Naive thymus-derived CD4-positive, alpha-beta T cell (primary cell): ENCODE measurements at places on chromosomes 11 and 22. TPM values are rescaled to one million over a fixed set of nuclear protein-coding genes. Genes with fewer than 3 reads are reported as not detected.

- H3K36me3 ChIP-seq = no peaks in the 10 kb centered on the region
- no peaks in the 10 kb centered on the region for H3K27me3 ChIP-seq
- DNase-seq = no peak
- H3K4me1 ChIP-seq = peaks cover 7% of the 10 kb centered on the region
- no peak overlapping the region for H3K27ac ChIP-seq
Measured at GRCh38 chr11:86192519-86193257, 51.9 kb upstream of the EED start.

DNA sequence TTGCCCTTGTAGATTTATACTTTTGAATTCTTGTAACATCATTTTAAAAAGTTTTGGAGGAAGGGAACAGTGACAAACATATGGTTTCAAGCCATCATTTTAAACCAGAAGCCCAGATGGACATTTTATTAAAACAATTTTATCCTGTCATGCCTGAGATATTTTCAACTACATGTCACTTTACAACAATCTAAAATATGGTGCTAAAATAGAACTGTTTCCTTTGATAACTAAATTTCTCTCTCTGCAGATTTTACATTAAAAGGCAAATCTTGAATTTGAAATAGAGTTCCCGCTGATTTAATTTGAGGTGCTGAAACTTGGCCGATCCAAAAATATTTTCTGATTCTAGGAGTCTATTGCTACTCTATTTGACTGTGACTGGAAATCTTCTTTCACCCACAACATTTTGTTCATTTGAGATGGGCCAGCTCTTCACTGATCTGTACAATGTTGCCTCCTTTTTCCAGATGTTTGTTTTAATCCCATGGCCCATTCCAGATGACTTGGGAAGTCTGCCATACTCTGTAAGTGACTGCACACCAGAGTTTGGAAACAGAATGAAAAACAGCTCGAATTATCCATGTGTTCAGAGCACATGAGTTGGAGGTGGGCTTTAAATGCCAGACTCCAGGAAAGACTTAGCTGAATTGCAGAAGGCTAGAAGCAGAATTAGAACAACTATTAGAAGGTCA lies 402.5 kb downstream of the TMEM135 start:
- no peak for DNase-seq
- no peaks in the 10 kb centered on the region for H3K27me3 ChIP-seq
- H3K4me3 ChIP-seq = no peak overlapping the region

- no peaks in the 10 kb centered on the region for H3K27me3 ChIP-seq
- DNase-seq = peak; percentile 21
- no peak overlapping the region for H3K27ac ChIP-seq
- H3K36me3 ChIP-seq = no peaks in the 10 kb centered on the region
- H3K4me1 ChIP-seq = no peaks in the 10 kb centered on the region
Measured at GRCh38 chr11:22703040-22703439, 36.6 kb downstream of the GAS2 start.

GRCh38 chr11:125140233-125140632 lies 24.3 kb upstream of the PKNOX2 start:
- no peaks in the 10 kb centered on the region for H3K27me3 ChIP-seq
- H3K4me3 ChIP-seq = no peak overlapping the region
- H3K27ac ChIP-seq = no peak overlapping the region
- DNase-seq = no peak
- H3K36me3 ChIP-seq = no peaks in the 10 kb centered on the region

DNA sequence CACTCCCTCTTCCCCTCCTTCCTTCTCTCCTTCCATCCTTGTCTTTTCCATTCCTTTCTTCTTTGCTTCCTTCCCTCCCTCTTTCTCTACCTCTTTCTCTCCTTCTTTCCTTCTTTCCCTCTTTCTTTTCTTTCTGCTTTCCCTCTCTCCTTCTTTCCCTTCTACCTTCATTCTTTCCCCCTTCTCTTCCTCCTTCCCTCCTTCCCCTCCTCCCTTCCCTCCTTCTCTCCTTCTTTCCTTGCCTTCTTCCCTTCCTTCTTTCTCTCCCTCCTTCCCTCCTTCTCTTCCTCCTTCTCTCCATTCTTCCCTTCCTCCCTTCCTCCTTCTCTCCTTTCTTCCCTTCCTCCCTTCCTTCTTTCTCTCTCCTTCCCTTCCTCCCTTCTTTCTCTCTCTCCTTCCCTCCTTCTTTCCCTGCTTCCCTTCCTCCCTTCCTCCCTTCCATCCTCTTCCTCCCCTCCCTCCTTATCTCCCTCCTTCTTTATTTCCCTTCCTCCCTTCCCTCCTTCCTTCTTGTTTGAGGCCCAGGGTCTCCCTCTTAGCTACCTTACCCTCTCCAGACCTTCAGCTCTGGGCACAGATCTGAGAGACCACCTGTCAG lies 77.0 kb downstream of the BUD13 start:
- no peak overlapping the region for H3K27ac ChIP-seq
- H3K27me3 ChIP-seq = no peaks in the 10 kb centered on the region
- no peaks in the 10 kb centered on the region for H3K36me3 ChIP-seq

GRCh38 chr22:27231266-27231665 lies 570.3 kb downstream of the MN1 start:
- no peaks in the 10 kb centered on the region for H3K36me3 ChIP-seq
- no peak overlapping the region for H3K4me3 ChIP-seq
- DNase-seq = no peak
- no peaks in the 10 kb centered on the region for H3K4me1 ChIP-seq
- H3K27me3 ChIP-seq = no peaks in the 10 kb centered on the region

DNA sequence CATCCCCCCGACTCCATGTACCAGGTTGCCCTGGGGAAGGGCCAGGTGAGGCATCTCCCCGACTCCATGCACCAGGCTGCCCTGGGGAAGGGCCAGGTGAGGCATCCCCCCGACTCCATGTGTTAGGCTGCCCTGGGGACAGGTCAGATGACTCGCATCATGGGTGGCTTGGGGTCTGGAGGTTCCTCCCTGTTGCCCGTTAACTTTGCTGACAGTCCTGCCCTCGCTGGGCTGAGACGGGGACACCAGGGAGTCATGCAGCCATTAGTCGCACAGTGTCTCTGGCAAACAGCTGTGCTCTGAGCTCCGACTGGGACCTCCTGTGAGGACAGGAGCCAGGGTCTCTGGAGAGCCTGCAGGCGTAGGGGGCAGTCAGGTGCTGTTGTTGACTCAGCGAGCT lies 336.1 kb downstream of the TBC1D22A start:
- H3K4me1 ChIP-seq = no peaks in the 10 kb centered on the region
- H3K27ac ChIP-seq = no peak overlapping the region
- no peak for DNase-seq

GRCh38 chr11:6319704-6320410 lies 444 bp downstream of the CAVIN3 start:
- H3K36me3 ChIP-seq = no peaks in the 10 kb centered on the region
- no peak for DNase-seq

DNA sequence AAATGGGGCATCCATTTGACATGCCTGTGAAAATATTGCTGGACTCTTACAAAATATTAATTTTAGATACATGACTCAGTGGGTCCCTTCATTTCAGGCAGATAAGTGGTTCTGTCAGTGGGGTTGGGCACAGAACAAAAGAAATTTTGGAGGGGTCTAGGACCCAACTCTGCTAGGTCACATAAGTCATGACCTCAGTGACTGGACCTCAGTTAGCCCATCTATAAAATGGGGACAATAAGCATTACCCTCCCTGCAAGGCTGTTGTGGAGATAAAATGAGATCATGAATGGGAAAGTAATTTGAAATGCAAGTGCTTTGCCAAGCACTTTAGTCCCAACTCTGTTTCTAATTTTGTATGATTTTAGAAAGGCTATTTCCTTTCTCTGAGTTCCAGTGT lies 23.8 kb downstream of the ADORA2A start:
- no peaks in the 10 kb centered on the region for H3K36me3 ChIP-seq
- no peak overlapping the region for H3K27ac ChIP-seq
- no peak for DNase-seq
- H3K4me1 ChIP-seq = no peaks in the 10 kb centered on the region

GRCh38 chr11:73227571-73228211 lies 9.6 kb downstream of the P2RY2 start:
- no peaks in the 10 kb centered on the region for H3K4me1 ChIP-seq
- H3K4me3 ChIP-seq = no peak overlapping the region
- H3K27me3 ChIP-seq = no peaks in the 10 kb centered on the region
- no peak for DNase-seq
- H3K27ac ChIP-seq = no peak overlapping the region

DNA sequence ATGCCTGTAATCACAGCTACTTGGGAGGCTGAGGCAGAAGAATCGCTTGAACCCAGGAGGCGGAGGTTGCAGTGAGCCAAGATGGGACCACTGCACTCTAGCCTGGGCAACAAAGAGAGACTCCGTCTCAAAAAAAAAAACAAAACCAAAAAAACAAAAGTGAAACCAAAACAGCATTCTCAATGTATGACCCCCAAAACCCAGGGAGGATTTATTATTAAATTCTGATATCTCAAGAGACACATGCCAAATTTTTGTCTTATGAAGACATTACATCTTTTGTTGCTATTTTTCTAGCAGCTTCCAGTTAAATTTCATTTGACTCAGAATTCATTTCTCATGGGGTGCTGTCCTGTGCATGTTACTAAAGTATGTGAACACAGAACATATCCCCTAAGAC lies 3.0 kb upstream of the YPEL4 start:
- peak overlapping the region; percentile 60 for H3K27ac ChIP-seq
- DNase-seq = no peak
- peaks cover 4% of the 10 kb centered on the region for H3K27me3 ChIP-seq

DNA sequence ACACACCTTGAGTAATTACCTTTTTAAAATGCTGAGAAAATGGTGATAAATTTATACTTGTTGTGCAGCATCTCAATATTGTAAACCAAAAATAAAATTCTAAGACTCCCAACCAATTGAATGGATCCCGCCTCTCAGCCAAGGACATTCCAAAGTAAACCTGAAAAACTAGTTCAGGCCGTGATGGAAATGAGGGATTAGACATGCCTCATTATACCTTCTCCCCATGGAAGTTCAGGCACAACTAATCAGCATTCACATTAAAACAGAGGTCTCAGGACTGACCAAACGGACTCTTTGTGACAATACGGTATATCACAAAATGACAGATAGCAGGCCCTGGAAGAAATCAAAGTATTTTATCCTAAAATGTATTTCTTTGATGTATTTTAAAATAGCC lies 907.4 kb upstream of the RAG2 start:
- H3K27me3 ChIP-seq = no peaks in the 10 kb centered on the region
- no peak overlapping the region for H3K4me3 ChIP-seq
- H3K4me1 ChIP-seq = no peaks in the 10 kb centered on the region
- DNase-seq = no peak

DNA sequence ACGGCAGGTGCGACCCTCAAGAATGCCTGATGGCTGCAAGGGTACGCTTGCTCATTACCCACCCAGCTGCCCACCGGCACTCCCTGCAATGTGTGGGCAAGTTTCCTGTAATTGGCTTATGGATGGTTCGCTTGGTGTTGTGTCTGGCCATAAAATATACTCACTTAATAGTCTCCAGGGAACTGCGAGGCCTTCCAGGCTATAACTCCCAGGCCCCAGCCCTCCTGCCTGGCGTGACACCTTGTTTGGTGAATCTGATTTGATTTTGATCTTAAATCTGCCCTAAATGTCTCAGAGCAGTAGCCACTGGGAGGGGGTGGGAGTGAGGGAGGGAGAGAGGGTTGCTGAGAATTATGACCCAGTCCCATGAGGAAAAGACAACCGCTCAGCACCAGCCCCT lies 572.2 kb downstream of the BUD13 start:
- no peaks in the 10 kb centered on the region for H3K27me3 ChIP-seq
- DNase-seq = no peak
- H3K36me3 ChIP-seq = no peaks in the 10 kb centered on the region
- H3K4me1 ChIP-seq = no peaks in the 10 kb centered on the region
- no peak overlapping the region for H3K4me3 ChIP-seq

- H3K27me3 ChIP-seq = no peaks in the 10 kb centered on the region
- peaks cover 4% of the 10 kb centered on the region for H3K36me3 ChIP-seq
- no peak overlapping the region for H3K4me3 ChIP-seq
- H3K4me1 ChIP-seq = no peaks in the 10 kb centered on the region
- no peak overlapping the region for H3K27ac ChIP-seq
Measured at GRCh38 chr22:38097058-38097457, 13.1 kb upstream of the SLC16A8 start.

- H3K4me3 ChIP-seq = peak overlapping the region; percentile 53
- H3K27me3 ChIP-seq = no peaks in the 10 kb centered on the region
- H3K36me3 ChIP-seq = no peaks in the 10 kb centered on the region
Measured at GRCh38 chr22:42500161-42500835, 19.3 kb downstream of the RRP7A start.

DNA sequence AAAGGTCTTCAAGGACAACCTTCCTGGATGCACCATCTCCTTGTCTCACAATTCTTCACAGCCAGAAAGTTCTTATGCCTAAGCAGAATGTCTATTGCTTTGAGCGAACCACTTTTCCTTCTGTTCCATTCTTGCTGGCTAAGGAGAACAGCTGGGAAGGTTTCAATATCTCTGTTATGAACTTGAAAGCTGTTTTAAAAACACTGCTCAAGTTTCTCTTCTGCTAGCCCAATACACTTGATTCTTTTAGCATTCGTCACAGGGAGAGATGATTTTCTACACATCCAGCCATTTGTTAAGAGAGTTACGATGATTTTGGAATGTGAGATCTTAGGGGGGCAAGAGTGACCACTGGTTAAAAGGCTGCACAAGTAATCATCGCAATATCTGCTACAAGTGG lies 249.3 kb downstream of the KIRREL3 start:
- H3K4me1 ChIP-seq = no peaks in the 10 kb centered on the region
- H3K36me3 ChIP-seq = no peaks in the 10 kb centered on the region
- DNase-seq = no peak
- no peaks in the 10 kb centered on the region for H3K27me3 ChIP-seq

- H3K36me3 ChIP-seq = peaks cover 25% of the 10 kb centered on the region
- H3K27ac ChIP-seq = peak overlapping the region; percentile 22
- DNase-seq = no peak
- no peak overlapping the region for H3K4me3 ChIP-seq
Measured at GRCh38 chr22:42895541-42895981, 38.5 kb upstream of the ARFGAP3 start.

C1QTNF4 gene
- polyA plus RNA-seq = not detected

DRICH1 gene
- not detected for polyA plus RNA-seq

LRFN4 gene
- polyA plus RNA-seq = not detected

RTN4R gene
- polyA plus RNA-seq = 2.2 TPM
